ENCODE measurements at places on chromosomes 2 and 18.
A peak's percentile ranks its signal among the peaks of the same experiment; 100 is the strongest.

- DNase-seq, result no peak
Observed at GRCh38 chr2:239956818-239957261, 68.3 kb downstream of the NDUFA10 start.

DNA sequence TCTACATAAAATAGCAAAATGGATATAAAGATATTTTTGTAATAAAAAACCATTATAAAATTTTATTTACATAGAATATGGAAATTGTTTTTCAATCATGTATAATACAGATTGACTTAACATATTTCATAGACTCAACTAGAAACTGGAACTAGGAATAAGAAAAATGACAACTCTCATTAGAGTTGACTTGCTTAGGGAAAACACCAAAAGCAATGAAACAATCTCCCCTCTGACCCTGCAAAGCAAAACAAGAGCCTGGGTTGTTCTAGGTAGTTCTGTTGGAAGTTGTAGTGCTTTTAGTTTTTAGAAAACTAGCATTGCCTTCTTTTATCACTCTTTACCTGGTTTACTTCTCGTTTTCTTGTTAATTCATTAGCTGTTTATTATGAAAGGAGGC is 32.2 kb upstream of the MTIF2 start:
- no peak for DNase-seq

DNA sequence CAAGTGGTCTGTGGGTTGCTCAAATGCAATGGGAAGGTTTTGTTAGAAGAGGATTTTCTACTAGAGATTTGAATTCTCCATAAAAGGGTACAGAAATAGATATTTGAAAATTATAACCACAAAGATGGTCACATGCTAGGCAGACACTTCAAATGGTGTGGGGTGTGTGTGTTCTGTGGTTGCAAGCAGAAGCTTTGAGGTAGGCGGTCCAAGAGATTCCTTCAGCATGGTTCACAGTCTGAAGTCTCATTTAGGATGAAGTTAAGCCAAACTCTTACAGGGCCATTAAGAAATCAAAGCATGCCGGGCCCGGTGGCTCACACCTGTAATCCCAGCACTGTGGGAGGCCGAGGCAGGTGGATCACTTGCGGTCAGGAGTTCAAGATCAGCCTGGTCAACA is 38.3 kb upstream of the RMDN2 start:
- no peak for DNase-seq

DNA sequence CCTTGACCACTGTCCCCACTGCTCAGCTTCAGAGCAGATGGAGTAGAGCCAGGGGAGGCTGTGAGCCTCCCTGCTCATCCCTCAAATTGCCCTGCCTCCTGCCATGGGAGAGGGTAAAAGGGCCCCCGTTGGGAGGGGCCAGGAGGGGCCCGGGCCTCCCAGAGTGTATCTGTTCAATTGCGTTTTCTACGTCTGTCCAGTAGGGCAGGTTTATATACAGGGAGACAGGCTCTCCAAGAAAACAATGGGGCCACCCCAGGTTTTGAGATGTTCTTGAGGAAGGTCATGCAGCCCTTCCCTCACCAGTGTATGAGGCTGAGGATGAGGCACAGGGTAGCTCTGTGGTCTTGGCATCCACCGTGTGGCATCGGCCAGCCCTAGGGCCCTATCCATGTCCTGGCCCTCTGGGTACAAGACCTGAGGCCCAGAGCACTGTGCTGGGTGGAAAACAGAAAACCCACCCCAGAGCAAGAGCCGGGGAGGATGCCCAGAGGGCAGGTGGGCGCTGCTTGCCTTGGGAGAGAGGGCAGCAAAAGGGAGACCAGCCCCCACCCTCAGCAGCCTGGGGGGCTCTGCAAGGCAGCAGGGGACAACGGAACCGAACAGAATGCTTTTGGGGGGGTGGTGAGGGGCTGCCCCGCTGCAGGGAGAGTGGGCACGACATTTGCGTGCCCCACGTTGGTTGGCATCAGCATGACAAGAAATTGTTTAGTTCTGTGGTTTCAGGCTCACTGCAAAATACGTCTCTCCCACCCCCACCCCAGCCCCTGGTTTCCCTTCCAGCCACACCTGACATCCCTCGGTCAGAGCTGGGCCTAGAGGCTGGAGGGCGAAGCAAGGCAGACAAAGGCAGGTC is 141.5 kb downstream of the ACOXL start:
- no peak for DNase-seq

- DNase-seq, result no peak
Observed at GRCh38 chr2:140178234-140178633, 1398.0 kb upstream of the NXPH2 start.

GRCh38 chr2:182784777-182785176 is 68.7 kb downstream of the DNAJC10 start:
- DNase-seq, result no peak

DNA sequence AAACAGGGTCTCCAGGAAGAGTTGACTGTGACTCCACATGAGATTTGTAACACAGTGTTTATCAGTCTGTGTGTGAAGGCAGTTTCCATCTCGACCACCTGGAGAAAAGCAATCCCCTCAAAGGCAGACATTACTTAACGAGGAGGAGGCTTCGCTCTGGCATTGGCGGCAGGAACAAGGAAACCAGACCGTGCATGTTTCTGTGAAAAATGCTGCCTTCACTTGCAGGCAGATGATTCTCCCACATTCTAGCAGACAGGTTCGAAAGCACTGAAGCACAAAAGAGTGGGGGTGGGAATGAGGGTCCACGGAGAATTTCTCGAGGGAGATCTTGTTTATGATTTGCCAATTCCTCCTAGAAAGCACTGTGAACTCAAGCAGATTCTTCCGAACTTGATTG is 414.0 kb downstream of the SLC4A3 start:
- DNase-seq, result no peak

DNA sequence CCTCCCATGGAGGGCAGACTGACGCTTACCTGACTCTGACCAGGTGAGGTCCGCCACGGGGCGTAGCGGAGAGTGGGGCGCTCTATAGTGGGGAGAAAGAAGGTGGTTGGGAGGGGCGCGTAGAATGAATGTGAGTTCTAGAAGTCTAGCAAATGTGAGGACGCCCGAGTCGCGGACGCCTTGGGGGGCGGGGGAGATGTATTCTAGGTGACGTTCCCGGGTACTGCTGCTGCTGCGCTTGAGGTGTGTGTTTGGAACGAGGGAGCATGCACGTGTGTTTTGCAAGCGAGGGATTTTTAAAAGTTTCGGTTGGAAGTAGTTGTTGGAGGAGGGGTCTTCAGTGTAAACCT is 758 bp downstream of the RIF1 start:
- peak; percentile 15 for DNase-seq

Measured in stimulated activated CD8-positive, alpha-beta memory T cell treated with anti-CD3 and anti-CD28 coated beads, Interleukin-12 subunit alpha, Interleukin-12 subunit beta, amount 100 ng/mL, for 4 hours (primary cell).